ENCODE measurements at places on chromosomes 5 and 9.

- no peak for DNase-seq
These were observed 131.9 kb downstream of the MRPL36 start for GRCh38 chr5:1667648-1668140.

GRCh38 chr9:32376285-32376684 lies 8.2 kb upstream of the ACO1 start:
- DNase-seq, result no peak

DNA sequence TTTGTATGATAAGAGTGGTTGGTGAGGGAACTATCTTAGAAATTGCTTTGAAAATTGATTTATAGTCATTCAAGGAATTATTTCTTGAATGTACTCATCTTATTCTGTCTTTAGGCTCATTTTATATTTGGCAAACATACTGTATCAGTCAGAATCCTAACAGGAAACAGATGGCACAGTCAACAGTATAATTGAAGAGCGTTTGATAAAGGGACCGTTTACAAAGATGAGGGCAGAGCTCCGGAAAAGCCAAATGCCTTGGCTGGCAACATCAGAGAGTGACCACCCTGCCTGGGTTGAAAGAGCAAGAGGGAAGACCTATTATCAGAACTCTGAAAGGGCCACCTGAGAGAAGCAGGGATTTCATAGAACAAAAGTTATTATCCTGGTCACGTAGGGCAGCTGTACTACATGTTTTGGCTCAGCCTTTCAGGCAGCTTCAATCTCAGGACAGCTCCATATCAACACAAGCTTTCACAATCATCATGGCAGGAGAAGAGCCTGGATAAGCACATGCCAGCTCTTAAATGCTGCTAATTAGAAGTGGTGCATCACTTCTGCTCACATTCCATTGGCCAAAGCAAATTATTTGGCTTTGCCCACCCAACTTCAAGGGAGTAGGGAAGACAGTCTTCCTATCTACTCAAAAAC lies 47.2 kb upstream of the ARL15 start:
- no peak for DNase-seq

GRCh38 chr5:116650544-116650943 lies 75.9 kb upstream of the SEMA6A start:
- DNase-seq, result no peak

GRCh38 chr5:109992264-109992915 lies 302.7 kb downstream of the MAN2A1 start:
- no peak for DNase-seq

DNA sequence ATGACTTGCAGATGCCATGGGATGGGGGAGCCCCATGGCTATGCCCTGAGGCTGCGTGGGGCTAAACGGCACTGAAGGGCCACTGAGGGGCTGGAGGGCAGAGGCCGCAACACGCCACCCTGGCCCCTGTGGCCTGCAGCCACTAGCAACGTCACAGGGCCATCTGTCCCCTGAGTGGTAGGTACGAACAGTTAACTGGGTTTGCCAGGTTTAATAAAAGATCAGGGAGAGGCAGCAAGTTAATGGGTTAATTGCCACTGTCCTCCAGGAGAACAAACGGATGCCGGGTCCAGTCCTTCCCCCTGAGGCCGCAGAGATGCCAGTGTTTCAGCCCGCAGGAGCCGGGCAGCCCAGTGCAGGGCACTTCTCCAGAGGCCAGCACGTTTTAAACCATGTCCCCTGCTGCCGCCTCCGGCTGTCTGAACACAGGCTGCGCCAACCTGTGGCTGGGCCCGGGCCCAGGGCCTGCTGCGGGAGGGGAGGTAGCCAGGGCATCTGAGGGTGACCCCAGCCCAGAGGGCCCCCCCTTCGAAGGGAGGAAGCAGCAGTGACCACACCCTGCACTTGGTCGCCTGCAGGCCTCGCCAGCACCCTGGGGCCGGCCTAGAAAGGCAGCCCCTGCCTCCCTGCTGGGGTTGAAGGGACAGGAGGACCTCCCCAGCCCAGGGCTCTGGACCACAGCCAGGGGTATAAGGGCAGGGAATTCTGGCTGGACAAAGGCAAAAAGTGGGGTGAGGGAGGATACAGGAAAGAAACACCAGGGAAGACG lies 227.3 kb downstream of the FANCC start:
- no peak for DNase-seq

- DNase-seq, result no peak
These were observed 227.3 kb downstream of the NMUR2 start for GRCh38 chr5:152177626-152178349.

- no peak for DNase-seq
These were observed 316.4 kb downstream of the ARHGAP26 start for GRCh38 chr5:143086546-143086907.

DNA sequence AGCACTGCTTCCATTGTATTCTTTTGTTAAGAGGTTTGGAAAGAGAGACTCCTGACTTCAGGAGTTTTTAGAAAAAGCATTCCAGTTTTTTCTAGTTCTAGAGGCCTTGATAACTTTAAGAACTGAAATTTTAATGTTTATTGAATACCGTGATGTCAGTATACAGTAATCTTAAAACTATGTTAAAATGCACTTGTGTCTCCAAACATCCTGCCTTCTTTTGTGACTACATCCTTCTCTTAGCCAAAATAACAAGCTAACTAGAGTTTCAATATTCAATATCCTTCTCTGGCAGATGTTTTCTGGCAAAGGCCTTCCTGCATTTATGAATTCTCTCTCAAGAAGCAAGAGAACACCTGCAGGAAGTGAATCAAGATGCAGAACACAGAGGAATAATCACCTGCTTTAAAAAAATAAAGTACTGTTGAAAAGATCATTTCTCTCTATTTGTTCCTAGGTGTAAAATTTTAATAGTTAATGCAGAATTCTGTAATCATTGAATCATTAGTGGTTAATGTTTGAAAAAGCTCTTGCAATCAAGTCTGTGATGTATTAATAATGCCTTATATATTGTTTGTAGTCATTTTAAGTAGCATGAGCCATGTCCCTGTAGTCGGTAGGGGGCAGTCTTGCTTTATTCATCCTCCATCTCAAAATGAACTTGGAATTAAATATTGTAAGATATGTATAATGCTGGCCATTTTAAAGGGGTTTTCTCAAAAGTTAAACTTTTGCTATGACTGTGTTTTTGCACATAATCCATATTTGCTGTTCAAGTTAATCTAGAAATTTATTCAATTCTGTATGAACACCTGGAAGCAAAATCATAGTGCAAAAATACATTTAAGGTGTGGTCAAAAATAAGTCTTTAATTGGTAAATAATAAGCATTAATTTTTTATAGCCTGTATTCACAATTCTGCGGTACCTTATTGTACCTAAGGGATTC lies 43.1 kb downstream of the NDFIP1 start:
- no peak for DNase-seq

DNA sequence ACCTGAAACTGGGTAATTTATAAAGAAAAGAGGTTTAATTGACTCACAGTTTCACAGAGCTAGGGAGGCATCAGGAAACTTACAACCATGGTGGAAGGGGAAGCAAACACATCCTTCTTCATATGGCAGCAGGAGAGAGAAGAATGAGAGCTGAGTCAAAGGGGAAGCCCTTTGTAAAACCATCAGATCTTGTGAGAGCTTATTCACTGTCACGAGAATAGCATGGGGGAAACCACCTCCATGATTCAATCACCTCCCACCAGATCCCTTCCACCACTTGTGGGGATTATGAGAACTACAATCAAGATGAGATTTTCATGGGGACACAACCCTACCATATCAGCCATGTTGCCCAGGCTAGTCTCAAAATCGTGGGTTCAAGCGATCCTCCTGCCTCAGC lies 143.4 kb downstream of the FGF18 start:
- DNase-seq, result no peak

DNA sequence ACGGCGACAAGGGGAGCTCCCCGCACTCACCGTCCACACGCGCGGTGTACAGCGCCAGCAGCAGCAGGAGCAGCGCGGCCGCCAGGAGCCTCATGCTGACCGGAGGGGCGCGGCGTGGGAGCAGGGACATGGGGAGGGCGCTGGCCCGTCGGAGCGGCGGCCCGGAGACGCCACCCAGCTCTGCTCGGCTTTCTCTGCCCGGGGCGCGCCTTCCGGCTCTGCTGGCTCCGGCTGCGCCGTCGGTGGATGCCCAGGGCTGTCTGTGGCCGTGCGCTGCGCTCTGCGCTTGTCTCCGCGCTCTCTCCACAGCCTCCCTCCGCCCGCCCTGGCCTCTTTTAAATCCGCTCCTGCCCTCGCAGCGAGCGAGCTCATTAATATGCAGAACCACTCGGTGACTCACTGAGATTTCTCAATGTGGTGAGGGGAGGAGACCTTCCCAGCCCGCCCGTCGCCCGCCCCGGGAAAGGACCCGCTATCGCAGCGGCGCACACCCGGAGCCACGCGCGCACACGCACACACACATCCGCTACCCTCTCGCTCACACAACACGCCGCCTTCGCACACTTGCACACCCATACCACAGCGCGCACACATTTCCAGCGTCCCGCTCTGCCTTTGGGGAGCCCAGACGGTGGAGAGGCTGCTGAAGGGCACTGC lies at the start of gene CXCL14:
CXCL14 (minus strand) TSS at position 307 of the 657 bp plus-strand sequence; CDS start at position 94, 213 bp downstream.
- no peak for DNase-seq

DNA sequence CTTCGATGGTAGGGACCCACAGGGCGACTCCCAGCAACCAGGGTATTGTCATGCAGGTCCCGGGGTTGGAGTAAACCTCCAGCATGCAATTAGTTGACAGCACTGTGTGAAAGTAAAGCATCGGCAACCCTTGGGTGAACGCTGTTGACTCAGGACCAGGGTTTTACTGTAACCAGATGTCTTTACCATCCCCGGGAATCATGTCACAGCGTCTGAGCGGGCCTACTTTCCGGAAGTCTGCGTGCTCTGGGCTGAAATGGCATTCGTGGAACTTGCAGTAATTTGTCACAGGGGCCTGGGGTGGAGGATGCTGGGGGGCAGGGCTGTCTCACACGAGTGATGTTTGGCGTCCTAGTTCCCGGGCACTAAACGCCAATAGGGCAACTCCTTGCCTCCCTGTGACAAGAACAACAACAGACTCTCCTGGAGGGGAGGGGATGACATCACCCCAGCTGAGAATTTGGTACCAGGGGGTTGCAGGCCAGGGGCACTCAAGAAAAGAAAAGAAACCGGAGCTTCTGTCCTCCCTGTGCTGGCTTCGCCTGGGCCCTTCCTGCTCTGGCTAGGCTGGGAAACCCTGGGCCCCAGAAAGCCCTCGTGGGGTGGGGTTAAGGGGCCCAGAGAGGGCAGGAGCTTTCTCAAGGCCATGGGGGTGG lies 10.1 kb upstream of the UBAC1 start:
- DNase-seq, result no peak

DNA sequence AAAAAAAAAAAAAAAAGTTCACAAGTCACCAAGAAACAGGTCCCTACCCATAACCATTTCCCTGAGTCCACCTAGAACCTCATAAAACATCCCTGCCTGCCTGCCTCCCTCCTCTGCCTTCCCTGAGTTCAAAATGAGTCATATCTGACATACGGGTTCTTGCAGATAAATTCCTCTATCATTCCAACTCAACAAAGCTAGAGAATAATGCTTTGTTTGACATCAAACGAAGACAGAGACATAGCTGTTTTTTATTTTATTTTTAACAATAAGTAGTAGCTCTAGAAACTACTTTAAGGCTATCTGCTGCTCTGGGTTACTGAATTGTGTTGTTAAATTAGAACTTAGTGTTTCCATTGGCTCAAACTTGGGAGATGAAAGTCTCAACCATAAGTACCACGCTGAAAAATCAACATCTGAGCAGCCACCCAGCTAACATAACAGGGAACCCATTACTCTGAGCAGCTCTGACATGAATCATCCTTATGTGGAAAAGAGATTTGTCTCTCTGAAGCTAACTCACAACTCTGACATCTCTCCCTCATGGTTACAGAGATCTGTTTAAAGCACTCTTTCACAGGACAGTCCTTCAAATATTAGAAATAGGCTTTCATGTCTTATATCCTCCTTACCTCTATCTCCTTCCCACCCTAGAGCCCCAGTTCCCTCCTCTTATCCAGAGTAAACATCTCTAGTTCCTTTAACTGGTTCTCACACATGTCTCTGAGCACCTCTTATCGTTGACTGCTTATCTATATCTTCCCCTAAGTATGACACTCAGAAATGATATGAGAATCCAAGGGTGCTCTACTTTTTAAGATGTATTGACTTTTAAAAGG lies 12.1 kb downstream of the TMEM245 start:
- DNase-seq, result no peak
